ENCODE measurements at places on chromosomes 2 and 18.

GRCh38 chr2:112162341-112162740 is 24.2 kb downstream of the FBLN7 start:
- H3K4me1 ChIP-seq = peaks cover 5% of the 10 kb centered on the region
- H3K27ac ChIP-seq = no peak overlapping the region
- no peak overlapping the region for H3K4me3 ChIP-seq
- 0 out of 2 replicates have a peak, but pooled peaks cover 3% of the 10 kb centered on the region for H3K36me3 ChIP-seq
- H3K27me3 ChIP-seq = no peaks in the 10 kb centered on the region

DNA sequence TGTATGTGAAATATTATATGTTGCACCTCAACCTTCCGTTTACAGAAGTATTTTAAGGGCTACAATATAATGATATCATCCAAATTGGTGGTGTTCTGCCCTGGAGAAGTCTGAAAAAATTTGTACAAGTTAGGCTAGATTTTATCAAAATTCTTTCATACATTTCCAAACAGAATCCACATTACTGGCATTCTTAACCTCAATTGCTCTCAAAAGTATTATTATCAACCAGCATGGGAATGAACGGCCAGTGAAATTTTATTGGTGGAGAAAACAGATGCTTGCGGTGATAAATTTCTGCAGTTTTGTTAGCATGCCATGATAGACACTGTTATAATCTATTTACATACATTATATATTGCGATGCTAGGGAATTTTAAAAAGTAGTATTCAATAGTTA is 88.3 kb upstream of the TFPI start:
- no peak overlapping the region for H3K4me3 ChIP-seq
- peaks cover 54% of the 10 kb centered on the region for H3K4me1 ChIP-seq
- H3K36me3 ChIP-seq = no peaks in the 10 kb centered on the region
- DNase-seq = peak; percentile 35
- no peaks in the 10 kb centered on the region for H3K27me3 ChIP-seq
- H3K27ac ChIP-seq = no peak overlapping the region

- H3K4me3 ChIP-seq = no peak overlapping the region
- no peaks in the 10 kb centered on the region for H3K27me3 ChIP-seq
- H3K27ac ChIP-seq = peak overlapping the region; percentile 61
- H3K4me1 ChIP-seq = peaks cover 24% of the 10 kb centered on the region
Observed at GRCh38 chr2:47360927-47361326, 42.0 kb upstream of the MSH2 start.

DNA sequence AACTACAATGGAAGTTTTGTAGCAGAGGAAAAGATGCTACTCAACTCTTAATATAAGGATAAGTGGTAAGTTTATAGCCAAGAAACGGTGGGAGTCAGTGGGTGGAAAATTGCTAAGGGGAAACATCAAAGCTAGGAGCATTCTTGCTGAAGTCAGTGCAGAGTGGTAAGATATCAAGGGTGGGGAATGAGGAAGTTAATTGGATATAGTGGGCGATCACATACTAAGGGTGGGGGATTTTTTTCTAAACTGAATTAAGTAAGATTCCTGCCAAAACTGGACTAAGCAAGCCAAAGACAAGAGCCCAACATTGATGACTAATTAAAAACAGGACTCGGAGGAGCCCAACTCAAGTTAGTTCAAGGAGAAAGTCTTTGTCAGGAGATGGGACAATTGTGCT is 525.4 kb downstream of the CCDC85A start:
- peaks cover 88% of the 10 kb centered on the region for H3K4me1 ChIP-seq
- peaks cover 29% of the 10 kb centered on the region for H3K36me3 ChIP-seq
- peak overlapping the region; percentile 54 for H3K27ac ChIP-seq
- DNase-seq = no peak
- H3K4me3 ChIP-seq = peak overlapping the region; percentile 68

DNA sequence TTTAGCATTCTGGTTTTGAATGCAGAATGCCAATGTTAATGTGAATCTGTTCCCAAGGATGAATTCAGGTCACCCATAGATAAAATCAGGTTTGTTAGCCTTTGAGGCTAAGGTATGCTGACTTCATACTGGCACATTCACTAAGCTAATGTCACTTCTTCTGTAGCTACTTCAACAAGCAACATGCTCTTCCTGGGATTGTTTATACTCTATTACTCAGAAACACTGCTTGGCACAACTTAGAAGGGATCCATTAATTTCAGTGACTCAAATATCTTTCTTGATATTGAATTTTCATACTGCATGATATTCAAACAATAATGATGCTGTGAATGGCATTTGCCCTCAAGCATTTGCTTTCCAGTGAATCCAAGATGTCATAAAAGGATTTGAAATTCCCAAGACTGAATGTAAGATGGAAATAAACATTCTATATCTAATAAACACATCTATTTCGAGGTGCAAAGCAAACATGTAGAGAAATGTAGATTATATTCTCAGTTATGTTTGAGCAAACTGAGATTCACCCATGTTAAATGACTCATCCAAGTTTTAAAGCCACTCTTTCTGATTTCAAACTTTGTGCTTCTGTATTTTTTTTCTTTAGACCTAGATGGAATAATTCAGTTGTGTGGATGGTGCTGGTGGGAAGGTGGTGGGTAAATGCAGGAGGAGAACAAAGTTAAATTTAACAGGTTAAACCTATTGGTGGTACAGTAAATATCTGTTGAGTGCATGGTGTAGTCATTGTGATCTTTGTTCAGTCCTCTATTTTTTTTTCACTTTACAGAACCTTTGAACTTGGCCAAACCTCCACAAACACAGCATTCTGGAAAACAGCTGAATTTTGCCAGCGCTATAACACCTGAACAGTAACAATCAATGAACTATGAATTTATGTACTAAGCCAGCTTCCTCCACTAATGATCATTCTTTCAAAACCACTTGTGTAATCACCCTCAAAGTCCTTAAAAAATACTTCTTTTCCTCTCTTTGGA is 162.1 kb upstream of the XIRP2 start:
- no peak overlapping the region for H3K27ac ChIP-seq
- H3K36me3 ChIP-seq = no peaks in the 10 kb centered on the region
- H3K27me3 ChIP-seq = no peaks in the 10 kb centered on the region
- DNase-seq = no peak
- H3K4me1 ChIP-seq = no peaks in the 10 kb centered on the region

GRCh38 chr18:79816981-79817606 is 19.4 kb downstream of the KCNG2 start:
- DNase-seq = no peak
- no peaks in the 10 kb centered on the region for H3K4me1 ChIP-seq
- H3K36me3 ChIP-seq = no peaks in the 10 kb centered on the region
- H3K27ac ChIP-seq = no peak overlapping the region
- H3K27me3 ChIP-seq = peaks cover 20% of the 10 kb centered on the region

GRCh38 chr2:10235909-10236550 is 66.7 kb upstream of the HPCAL1 start:
- H3K36me3 ChIP-seq = no peaks in the 10 kb centered on the region
- no peak overlapping the region for H3K4me3 ChIP-seq
- peaks cover 36% of the 10 kb centered on the region for H3K27me3 ChIP-seq
- DNase-seq = no peak
- no peaks in the 10 kb centered on the region for H3K4me1 ChIP-seq

DNA sequence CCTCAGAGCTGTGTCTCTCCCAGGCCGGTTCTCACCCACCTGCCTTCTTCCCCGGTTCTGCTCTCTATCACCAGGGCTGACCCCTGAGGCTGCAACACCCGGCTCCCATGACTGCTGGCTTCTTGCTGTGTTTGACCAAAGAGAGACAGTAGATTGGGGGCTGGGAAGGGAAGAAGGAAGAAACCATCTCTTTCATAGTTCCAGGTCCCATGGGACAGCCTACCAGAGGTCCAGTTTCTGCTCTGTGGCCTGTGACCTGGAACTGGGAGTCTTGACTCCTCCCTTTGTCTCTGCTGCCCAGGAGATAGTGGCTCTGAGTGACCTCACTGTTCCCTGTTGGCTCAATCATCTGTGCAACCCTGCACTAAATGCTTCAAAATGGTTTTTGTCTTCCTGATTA is 38.1 kb downstream of the ALPK2 start:
- peaks cover 8% of the 10 kb centered on the region for H3K27me3 ChIP-seq
- no peak overlapping the region for H3K4me3 ChIP-seq
- no peak for DNase-seq
- H3K4me1 ChIP-seq = peaks cover 46% of the 10 kb centered on the region
- H3K27ac ChIP-seq = no peak overlapping the region

- peak; percentile 69 for DNase-seq
- peak overlapping the region; percentile 72 for H3K4me3 ChIP-seq
- no peaks in the 10 kb centered on the region for H3K4me1 ChIP-seq
- H3K36me3 ChIP-seq = peaks cover 8% of the 10 kb centered on the region
- no peak overlapping the region for H3K27ac ChIP-seq
- peaks cover 3% of the 10 kb centered on the region for H3K27me3 ChIP-seq
Observed at GRCh38 chr2:204664708-204665121, 119.4 kb downstream of the PARD3B start.

GRCh38 chr18:56891870-56892269 is 240.7 kb downstream of the WDR7 start:
- H3K36me3 ChIP-seq = no peaks in the 10 kb centered on the region
- no peak for DNase-seq
- H3K4me3 ChIP-seq = peak overlapping the region; percentile 16
- H3K4me1 ChIP-seq = peaks cover 46% of the 10 kb centered on the region
- H3K27me3 ChIP-seq = no peaks in the 10 kb centered on the region
- peak overlapping the region; percentile 76 for H3K27ac ChIP-seq

DNA sequence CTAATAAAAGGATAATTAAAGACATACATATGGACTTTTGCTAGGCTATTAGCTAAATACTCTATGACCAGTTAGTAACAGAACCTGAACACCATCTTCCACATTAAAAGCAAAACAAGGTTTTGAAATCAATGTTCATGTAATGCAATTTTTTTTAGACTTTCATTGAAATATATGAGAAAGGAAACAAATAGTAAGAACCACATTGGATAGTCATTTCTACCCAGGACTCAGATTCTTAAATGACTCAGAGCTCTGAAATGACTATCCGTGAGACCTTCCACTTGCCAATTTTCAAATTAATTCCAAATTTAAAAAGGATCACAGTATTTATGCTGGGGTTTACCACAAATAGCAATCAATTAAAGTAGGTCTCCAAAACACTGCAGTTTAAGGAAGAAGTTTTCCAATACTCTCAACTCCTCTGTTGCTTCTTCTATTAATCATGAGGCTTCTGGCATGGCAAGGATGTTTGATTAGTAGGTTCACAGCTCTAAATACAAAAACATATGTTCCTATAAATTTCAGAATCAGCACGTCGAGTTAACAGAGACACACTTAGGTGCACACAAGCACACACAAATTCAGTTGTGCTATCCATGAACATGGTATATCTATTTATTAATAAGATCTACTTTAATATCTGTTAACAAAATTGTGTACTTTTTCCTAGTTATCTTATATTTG is 841.0 kb downstream of the RNF144A start:
- no peak overlapping the region for H3K27ac ChIP-seq
- DNase-seq = no peak
- H3K4me3 ChIP-seq = no peak overlapping the region
- H3K36me3 ChIP-seq = peaks cover 25% of the 10 kb centered on the region
- no peaks in the 10 kb centered on the region for H3K4me1 ChIP-seq
- peaks cover 4% of the 10 kb centered on the region for H3K27me3 ChIP-seq

DNA sequence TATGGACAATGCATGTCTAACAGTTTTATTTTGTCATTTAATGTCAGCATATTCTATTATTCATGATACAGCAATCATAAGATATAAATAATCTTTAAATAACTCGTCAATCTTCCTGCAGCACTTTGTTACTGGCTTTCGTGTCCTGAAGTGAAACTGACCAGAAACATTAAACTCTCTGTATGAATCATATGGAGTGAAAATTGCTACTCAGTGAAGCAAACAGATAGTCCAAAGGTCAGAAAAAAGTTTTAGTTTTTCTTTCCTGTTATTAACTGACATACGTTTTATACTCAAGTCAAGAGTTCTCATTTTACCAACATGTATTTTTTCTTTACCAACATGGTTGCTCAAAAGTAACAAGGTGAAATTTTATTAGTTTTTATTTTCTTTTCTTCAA is 106.8 kb upstream of the GALNT5 start:
- H3K4me1 ChIP-seq = peaks cover 31% of the 10 kb centered on the region
- peak overlapping the region; percentile 40 for H3K4me3 ChIP-seq

DNA sequence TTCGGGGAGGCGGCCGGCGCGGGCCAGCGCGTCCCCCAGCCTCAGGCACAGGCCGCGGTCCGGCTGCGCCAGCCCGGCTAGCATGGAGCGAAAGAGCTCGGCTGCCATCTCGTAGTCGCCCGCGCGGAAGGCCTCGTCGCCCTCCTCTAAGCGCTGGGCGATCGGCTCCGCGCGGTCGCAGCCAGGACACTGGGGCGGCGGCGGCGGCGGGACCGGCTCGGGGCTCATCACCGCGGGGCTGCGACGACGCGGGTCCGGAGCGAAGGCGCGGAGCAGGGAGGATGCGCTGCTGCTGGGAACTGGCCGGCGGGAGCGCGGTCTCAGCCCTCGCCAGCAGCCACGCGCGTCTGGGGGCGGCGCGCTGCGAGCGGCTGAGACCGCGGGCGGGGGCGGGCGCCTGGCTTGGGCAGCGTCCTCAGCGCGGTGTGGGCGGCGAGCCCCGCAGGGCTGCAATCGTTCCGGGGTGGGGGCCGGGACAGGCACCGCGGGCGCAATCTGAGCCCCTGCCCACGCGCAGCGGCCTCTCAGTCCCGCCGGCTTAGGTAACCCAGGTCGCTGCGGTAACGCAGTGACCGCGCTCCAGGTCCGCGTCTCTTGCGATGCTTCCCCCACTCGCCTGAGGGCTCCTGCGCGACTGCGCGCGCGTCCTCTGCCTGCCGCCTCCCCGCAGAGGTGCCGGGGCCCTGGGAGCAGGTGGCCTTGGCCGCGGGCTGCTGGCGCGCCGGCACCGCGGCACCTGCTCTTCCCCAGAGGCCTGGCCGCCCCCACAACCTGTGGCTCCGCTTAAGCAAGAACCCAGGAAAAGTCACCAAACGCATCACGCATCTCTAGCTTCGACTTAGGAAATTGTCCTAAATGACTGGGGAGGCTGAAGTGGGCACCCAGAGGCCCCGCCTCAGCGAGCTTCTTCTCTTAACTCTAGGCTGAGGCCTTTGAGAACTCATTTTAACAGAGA is at the start of gene LONRF2:
Gene LONRF2 (minus strand): TSS at position 636 of the 955 bp plus-strand sequence. CDS start 408 bp downstream, at position 228.
- H3K4me1 ChIP-seq = no peaks in the 10 kb centered on the region
- no peak within 1 kb of the TSS for H3K27ac ChIP-seq
- H3K4me3 ChIP-seq = no peak within 1 kb of the TSS
- H3K27me3 ChIP-seq = peaks cover 11% of the 10 kb centered on the region
- DNase-seq = no peak

- no peak overlapping the region for H3K4me3 ChIP-seq
- no peaks in the 10 kb centered on the region for H3K36me3 ChIP-seq
- no peak overlapping the region for H3K27ac ChIP-seq
- H3K27me3 ChIP-seq = peaks cover 3% of the 10 kb centered on the region
Observed at GRCh38 chr2:191748528-191749180, 70.7 kb downstream of the NABP1 start.

- H3K4me1 ChIP-seq = no peaks in the 10 kb centered on the region
- no peak overlapping the region for H3K27ac ChIP-seq
- DNase-seq = no peak
- H3K27me3 ChIP-seq = no peaks in the 10 kb centered on the region
Observed at GRCh38 chr2:198641161-198641560, 816.6 kb downstream of the SATB2 start.

DNA sequence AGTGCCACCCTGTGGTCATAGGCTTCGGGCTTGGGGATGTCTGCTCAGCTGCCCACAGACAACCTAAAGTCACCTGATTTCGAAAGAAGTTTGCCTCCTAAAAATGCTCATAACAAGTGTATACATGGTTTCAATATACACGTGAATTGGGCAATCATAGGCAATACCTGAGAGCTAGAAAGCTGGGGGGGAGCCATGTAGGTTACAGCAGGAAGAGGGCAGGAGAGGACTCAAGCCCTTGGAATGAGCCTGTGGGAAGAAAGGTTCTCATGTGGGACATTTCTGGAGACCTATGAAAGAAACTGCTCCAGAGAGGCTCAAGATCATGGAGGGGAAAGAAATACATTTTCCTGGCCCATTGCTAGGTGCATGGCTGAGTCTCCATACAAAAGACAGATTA is 109.7 kb downstream of the ACOXL start:
- H3K4me3 ChIP-seq = no peak overlapping the region
- H3K27ac ChIP-seq = no peak overlapping the region
- H3K36me3 ChIP-seq = no peaks in the 10 kb centered on the region
- H3K4me1 ChIP-seq = no peaks in the 10 kb centered on the region
- peaks cover 47% of the 10 kb centered on the region for H3K27me3 ChIP-seq

Measured in HFFc6 (cell line).